ENCODE measurements at places on chromosomes 4 and X.

DNA sequence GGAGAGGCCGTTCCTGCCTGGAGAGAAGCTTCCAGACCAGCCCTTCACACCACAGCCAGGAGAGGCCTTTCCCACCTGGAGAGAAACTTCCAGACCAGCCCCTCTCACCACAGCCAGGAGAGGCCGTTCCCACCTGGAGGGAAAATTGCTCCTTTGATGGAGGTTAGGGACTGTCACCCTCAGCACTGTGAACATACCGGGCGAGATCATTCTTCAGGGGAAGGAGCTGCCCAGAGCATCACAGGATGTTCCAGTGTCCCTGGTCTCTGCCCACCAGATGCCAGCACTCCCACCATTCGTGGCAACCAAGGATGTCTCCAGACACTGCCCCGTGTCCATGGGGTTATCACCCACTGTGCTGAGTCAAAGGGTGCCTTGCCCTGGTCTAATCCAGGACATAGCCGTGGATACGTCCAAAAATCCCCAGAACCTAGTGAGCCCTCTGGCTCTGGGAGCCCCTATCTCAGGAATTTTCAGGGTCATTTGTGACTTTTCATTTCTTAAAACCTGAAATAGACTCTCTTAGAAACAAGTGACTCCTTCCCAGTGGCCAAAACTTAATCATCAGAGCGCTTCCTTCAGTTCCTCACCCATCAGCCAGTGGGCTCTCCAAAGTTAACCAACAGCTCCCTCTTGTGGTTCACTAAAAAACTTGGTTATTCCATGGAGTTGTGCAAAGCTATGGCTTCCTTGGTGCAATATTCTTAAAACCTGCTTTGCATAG is 80.2 kb downstream of the CRMP1 start:
- peak; percentile 38 for DNase-seq

DNA sequence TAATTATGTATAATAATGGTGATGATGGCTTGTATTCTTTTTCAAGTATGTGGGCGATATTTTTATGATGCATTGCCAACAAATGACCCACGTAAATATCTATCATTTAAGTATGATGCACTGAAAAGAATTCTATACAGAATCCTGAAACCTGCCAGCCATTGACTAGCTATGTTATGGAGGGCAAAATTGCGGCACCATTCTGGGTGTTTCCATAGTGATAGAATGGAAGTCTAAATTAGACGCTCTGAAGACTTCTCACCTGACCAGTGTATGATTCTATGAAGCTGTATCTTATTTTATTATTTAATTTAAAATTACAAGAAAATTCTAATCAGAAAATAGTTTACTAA is 677 bp upstream of the CENPC start:
- no peak for DNase-seq

- DNase-seq, result no peak
These were observed 161.6 kb downstream of the CHIC2 start for GRCh38 chr4:53902786-53903185.

- DNase-seq, result no peak
These were observed 15.8 kb upstream of the IGFBP7 start for GRCh38 chr4:57125996-57126395.

- DNase-seq, result no peak
These were observed 15.8 kb upstream of the IL21 start for GRCh38 chr4:122636697-122637096.

Measured in COLO829 (cell line).